Activated T-cell treated with anti-CD3 and anti-CD28 coated beads for 1 hour (primary cell): ENCODE measurements at places on chromosomes 3 and 15.

GRCh38 chr3:99869621-99870020 is 52.0 kb downstream of the CMSS1 start:
- DNase-seq = no peak

DNA sequence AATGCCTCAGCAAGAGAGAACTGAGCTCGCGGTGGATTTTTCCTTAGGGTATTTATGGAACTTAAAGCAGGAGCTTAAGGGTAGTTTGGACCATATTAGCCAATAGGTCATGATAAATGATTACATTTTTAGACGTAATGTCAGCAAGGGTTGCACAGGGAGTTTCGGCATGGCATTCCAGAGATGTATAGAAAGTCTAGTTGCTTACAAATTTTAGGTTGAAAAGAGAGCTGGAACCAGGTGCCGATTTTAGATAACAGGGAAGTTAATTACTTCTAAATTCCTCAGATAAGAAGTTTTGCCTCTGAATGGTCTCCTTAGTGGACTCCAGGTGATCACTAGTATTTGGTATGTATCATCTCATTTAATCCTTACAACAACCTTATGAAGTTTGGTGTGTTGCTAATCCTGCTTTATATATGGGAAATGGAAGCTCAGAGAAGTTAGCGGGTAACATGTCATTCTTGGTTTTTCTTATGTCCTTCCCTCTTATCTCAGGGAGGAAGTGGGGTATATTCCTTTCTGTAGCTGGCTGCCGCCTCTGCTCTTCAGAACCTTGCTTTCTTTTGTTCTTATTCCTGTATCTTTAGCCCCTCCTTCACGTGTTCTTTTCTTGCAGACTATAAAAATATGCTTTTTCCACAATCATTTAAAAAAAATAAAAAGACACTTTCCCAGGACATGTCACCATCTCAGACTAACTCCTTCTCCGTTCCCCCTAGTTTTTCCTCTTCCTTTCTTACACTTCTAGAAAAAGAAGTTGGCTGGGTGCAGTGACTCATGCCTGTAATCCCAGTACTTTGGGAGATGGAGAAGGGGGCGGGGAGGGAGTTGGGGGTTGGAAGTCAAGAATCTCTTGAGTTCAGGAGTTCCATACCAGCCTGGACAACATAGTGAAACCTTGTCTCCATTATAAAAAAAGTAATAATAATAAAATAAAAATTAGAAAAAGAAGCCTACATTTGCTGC is 25.7 kb downstream of the IQGAP1 start:
- no peak for DNase-seq

- DNase-seq = no peak
Observed at GRCh38 chr15:45794712-45795439, 160.0 kb downstream of the SQOR start.

- no peak for DNase-seq
Observed at GRCh38 chr3:113213896-113214587, 2.7 kb downstream of the BOC start.

GRCh38 chr15:82855286-82856100 is 46.1 kb downstream of the WHAMM start:
- DNase-seq = no peak

GRCh38 chr15:52054381-52054780 is 35.4 kb downstream of the MAPK6 start:
- no peak for DNase-seq

GRCh38 chr3:124451630-124452317 is 278.5 kb upstream of the UMPS start:
- no peak for DNase-seq

DNA sequence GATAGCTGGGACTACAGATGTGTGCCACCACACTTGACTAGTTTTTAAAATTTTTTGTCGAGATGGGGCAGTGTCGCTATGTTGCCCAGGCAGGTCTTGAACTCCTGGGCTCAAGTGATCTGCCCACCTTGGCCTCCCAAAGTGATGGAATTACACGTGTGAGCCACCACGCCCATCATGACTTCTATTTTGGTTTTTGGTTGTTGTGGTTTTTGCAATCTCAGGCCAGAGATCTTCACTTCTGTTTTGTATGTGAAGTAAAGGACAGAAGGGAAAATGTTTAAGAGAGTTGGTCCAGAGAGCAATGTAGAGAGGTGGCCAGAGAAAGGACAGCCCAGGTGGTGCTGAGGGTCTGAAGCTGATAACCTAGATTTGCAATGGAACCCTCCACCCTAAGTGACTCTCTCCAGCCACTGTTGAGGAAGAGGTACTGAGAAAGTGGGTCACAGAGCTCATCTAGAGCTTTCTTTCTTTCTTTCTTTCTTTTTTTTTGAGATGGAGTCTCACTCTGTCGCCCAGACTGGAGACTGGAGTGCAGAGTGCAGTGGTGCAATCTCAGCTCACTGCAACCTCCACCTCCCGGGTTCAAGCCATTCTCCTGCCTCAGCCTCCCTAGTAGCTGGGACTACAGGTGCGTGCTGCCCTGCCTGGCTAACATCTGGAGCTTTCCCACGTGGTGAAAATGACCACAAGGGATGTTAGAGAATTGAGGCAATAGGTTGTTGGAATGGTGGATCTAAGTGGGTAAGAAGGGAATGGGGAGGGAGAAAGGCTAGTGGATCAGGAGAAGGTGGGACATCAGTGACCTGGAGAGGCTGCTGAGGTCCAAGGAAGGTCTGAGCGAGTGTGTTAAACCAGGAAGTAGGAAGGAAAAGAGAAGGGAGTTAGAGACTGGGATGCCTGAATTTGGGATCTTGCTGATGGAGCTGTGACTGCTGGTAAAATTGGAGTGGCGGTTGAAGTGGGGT is 22.4 kb upstream of the SEMA4B start:
- no peak for DNase-seq

DNA sequence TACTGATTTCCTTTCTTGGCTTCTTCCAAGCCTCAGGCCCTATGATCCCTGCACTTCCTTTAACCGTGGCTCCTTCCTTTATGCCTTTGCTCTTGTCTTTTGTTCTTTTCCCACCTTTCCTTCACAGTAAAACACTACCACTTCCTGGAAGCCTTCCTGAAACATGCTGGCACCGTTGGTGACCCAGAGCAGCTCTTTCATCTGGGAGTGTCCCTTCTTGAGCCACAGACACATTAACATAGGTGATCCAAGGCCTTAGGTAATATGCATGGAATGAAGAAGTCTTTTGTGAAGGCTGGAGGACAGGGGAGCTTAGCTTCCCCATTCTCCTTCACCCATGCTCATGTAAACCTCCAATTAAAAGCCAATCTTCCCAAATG is 39.4 kb downstream of the AMOTL2 start:
- no peak for DNase-seq

GRCh38 chr3:97417-98258 is 98.9 kb upstream of the CHL1 start:
- no peak for DNase-seq

GRCh38 chr3:129503471-129504291 is 24.8 kb upstream of the RHO start:
- no peak for DNase-seq

GRCh38 chr3:52237657-52238172 is 1.2 kb downstream of the TWF2 start:
- no peak for DNase-seq

- DNase-seq = no peak
Observed at GRCh38 chr3:144104679-144105078, 133.1 kb downstream of the DIPK2A start.

GRCh38 chr15:91538782-91539181 is 314.7 kb upstream of the SLCO3A1 start:
- no peak for DNase-seq

- no peak for DNase-seq
Observed at GRCh38 chr3:119880966-119881365, 99.1 kb downstream of the NR1I2 start.

DNA sequence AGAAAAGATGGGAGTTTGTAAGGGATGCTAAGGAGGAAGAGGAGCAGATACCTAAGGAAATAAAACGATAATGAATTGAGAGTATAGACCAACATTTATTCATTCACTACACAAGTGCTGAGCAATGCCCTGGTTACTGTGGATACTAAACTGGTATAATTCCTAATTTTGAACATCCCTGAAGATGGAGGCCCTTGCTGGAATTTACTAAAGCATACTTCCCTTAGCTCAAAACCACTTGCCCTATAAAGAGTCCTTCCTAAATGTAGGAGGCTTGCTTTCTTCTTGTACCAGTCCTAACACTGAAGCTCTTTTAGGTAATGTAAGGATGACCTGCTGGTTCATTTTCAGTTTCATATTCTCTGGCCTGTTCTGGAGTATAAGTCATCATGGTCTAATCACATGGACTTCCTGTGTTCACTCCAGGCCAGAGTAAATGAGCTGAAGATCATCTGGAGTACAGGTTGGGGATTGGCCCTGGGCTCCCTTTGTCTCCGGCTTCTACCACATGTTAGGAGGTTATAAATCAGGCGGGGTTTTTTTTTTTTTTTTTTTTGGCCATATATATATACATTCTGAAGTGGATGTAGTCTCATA is 40.1 kb upstream of the MTMR10 start:
- DNase-seq = no peak

DNA sequence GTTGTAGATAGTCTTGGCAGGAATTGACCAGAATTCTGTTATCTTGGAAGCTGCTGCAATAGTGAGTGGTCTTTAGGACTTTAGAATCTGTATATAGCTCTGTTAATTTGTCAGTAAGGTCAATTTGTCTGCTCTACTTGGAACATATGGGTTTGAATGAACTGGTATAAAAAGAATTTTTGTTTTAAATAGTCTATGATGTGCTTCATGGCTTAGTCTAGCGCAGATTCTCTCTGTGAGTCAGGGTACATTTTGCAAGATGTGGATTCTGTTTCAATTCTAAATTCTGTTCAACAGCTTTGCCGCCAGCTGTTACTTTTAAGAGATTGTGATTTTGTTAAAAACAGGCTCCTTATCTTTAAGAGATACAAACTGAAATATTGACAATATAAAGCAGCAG is 135.9 kb upstream of the AGBL1 start:
- DNase-seq = no peak

GRCh38 chr3:51646091-51646490 is 25.0 kb upstream of the TEX264 start:
- no peak for DNase-seq

DNA sequence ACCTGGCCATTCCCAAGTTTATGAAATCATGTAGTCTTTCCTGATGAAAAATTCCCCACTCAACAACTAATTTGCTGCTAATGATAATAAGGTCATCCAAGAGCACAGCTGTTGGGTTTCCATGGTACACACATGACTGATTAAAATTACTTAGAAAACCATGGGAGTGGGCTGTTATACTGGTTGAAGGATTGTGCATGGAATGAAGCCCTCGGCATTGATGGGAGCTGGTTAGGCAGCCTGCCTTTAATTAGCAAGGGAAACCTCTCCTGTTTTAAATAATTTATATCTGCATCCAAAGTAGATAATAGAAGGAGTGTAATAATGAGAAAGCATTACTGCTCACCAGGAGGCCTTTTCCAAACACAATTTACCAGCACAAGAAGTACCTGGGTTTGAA is 235.1 kb upstream of the CFAP20DC start:
- DNase-seq = no peak

- no peak for DNase-seq
Observed at GRCh38 chr15:43538091-43538490, 20.7 kb downstream of the MAP1A start.

- no peak for DNase-seq
Observed at GRCh38 chr3:15154326-15154725, 51.7 kb upstream of the CAPN7 start.

GRCh38 chr3:40290396-40290795 is 19.1 kb upstream of the EIF1B start:
- DNase-seq = no peak

GRCh38 chr15:48458876-48459275 is 127.6 kb downstream of the DUT start:
- DNase-seq = no peak

GRCh38 chr3:101643861-101644613 is 32.9 kb downstream of the ZBTB11 start:
- DNase-seq = peak; percentile 1

DNA sequence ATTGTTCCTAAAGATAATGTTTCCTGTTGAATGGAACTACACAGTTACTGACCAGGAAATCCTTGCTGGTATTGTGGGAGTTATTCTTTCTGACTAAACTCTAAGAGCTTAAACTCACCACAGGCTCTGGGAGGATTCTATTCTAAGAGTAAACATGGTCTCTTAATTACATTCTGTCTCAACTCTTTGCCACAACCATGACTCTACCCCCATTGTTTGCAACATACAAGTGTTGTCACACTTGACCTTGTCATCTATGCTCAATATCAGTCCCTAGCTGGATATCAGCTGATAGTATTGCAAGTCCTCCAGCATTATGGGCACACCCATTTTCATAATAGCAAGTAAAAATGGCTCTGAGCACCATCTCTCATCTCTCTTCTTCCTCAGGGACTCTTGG is 29.6 kb upstream of the SECISBP2L start:
- no peak for DNase-seq

DNA sequence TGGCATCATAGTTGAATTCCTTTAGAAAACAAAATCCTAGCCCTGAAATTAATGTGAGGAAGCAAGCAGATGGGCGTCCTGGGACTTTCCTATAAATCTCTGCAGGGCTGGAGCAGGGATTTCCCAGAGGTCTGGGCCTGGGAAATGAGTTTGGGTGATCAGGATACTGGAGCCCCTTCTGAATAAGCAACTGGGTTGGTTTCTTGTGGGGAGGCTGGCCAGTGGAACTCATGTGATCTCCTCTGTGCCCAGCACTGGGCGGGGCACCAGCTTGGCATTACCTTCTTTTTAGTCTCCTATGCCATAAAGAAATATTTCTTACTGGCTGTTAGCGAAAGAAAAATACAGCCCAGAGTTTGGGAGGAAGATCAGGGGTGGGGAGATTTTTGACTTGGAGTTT is 1.7 kb downstream of the THSD4 start:
- no peak for DNase-seq

GRCh38 chr3:151106311-151106710 is 20.8 kb downstream of the MED12L start:
- no peak for DNase-seq
